H7 (cell line): ENCODE measurements at places on chromosomes 6 and 20. TPM values are rescaled to one million over a fixed set of nuclear protein-coding genes. Genes with fewer than 3 reads are reported as not detected.

EFCAB8 gene
- 0.17 and 0.44 TPM in 2 replicates for total RNA-seq

DPPA5 gene
- total RNA-seq: 0.97 and 2.1 TPM in 2 replicates

GRCh38 chr6:10849901-10850300 lies 11.6 kb upstream of the MAK start:
- no peak for DNase-seq

- DNase-seq: no peak
Measured at GRCh38 chr20:24153101-24154040, 164.8 kb upstream of the GGTLC1 start.

RCAN2 gene
- total RNA-seq: 1.5 and 2.8 TPM in 2 replicates
